ENCODE measurements at places on chromosomes 6 and 20.

DNA sequence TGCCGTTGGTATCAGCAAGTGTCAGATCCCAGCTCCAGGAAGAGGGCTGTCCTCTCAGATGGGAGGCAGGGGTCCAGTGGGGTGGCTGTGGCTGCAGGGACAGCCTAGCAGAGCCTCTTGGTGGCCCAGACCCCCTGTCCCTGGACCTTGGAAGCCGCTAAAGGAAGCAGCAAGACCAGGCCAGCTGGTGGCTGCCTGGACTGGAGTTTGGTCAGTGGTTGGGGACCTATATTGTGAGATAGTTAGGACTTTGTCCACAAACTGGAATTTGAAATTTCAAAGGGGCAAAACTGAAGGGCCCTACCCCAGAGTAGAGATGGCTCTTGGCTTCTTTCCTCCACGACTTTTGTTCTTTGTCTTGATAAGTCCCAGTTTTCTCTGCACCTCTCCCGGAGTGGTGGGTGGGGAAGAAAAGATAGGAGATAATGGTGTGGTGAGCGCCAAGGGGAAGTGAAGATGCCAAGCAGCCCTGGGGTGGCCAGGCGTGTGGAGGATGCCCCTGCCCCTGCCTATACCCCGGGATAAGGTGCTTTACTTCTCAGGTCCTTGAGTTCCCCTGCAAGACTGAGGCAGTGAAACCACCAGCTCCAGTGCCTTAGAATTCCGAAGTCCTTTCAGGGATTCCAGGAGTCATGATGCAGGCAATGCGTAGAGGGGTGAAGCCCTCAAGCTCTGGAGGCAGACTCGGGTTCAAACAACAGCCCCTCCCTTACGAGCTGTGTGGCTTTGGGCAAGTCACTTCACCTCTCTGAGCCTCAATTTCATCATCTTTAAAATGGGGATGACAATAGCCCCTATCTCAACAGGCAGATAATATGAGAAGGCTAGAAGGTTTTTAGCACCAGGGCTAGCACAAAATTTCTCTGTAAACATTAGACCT is 40.2 kb downstream of the HNF4A start:
- DNase-seq = no peak

- DNase-seq = no peak
Measured at GRCh38 chr6:34073540-34073939, 72.3 kb downstream of the GRM4 start.

- no peak for DNase-seq
Measured at GRCh38 chr6:89921691-89922090, 27.4 kb downstream of the GJA10 start.

DNA sequence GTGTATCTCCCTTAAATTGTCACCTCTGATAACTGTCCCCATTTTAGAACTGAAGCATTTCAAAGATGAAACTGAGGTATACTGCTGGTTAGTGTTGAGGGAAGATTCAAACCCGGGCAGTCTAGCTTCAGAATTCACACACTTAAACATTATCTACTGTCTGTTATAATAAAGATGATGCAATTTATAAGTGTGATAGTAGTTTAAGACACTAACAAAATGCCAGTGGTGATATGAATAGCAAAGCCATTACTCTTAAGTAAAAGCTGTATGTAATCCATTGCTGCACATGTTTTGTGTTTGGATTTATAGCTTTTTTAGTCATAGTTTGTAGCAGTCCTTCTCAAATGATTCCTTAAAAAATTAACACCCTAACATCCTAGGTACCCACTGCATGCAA is 19.8 kb downstream of the USP45 start:
- no peak for DNase-seq

DNA sequence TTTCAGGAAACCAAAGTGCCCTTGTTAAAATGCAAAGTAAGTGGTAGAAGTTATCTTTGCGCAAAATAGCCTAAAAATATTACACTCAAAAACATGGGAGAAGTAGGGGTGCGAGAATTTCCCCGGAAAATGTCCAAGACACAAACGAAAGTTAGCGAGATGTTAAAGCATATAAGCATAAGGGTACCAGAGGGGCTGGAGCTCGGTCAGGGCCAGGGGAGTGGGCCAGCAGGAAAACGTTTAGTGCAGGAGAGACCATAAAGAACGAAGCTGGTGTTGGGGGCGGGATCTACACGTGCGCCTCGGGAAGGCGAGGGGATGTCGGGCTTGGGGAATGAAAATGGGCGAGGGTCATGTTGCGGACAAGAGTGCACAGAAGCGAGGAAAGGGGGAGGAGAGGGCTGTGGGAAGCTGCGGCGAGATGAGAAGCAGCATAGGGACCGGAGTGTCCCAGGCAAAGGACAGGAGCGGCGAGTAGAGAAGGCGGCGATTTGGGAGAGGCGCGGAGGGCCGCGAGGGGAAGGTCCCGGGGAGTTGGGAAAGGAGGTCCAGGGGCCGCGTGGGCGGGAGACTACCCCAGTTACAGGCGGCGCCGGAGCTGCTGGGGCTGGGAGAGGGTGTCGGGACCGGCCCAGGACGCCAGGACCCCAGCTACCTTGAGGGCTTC is 600 bp downstream of the XPO5 start:
- peak; percentile 56 for DNase-seq

GRCh38 chr6:2866171-2866846 is 24.6 kb upstream of the SERPINB1 start:
- DNase-seq = no peak

- DNase-seq = no peak
Measured at GRCh38 chr6:121826156-121826810, 390.8 kb downstream of the GJA1 start.

GRCh38 chr6:157755746-157756411 is 67.2 kb upstream of the SNX9 start:
- DNase-seq = peak; percentile 63

DNA sequence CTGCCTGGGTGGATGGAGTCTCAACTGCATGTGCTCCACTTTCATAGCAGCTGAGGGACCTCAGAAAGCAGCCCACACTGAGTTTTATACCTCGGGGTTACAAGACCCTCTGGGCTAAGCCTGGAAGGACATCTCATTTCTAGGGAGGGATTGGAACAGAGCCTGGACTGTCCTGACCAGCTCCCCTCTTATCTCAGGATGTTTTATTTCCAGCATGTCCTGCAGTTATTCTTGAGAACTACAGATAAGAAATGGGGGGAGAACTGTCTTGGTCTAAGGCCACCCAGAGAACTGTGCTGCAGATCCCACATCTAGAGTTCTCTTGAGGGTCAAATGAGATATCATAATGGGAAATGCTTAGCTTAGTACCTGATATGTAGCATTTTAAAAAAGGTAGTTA is 97.3 kb upstream of the CHD6 start:
- DNase-seq = no peak

GRCh38 chr6:20712011-20712410 is 177.8 kb downstream of the CDKAL1 start:
- DNase-seq = no peak

DNA sequence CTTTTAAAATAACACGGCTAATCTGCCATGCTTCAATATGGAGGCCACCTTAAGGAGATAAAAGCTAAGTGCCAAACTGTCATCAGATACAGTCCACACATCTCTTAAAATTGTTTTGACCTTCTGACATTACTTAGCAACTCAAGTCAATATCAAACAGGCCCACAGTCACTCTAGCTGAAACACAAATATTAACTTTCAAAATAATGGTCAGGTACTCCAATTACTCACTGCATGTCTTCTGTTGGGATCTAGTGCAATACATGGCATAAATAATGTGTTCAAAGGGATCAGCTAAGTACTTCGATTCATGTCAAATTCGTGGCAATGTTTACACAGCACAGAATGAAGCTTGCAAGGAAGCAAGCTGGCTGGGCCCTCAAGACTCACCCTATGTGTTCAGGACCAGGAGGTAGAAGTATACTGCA is 133.9 kb upstream of the BEND6 start:
- DNase-seq = no peak

DNA sequence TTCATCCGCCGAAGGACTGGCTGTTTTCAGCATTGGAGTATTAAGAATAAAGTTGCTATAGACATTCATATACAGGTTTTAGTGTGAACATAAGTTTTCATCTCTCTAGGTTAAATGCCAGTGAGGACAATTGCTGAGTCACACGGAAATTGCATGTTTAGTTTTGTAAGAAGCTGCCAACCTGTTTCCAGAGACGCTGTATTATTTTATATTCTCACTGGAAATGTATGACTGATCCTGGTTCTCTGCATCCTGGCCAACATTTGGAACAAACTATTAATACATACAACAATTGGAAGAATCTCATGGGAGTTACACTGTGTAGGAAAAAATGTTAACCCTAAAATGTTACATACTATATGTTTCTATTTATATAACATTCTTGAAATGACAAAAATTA is 16.7 kb upstream of the TGM6 start:
- no peak for DNase-seq

GRCh38 chr20:19840111-19840710 is 82.2 kb downstream of the RIN2 start:
- DNase-seq = no peak

- no peak for DNase-seq
Measured at GRCh38 chr6:6840831-6841291, 252.3 kb downstream of the LY86 start.

DNA sequence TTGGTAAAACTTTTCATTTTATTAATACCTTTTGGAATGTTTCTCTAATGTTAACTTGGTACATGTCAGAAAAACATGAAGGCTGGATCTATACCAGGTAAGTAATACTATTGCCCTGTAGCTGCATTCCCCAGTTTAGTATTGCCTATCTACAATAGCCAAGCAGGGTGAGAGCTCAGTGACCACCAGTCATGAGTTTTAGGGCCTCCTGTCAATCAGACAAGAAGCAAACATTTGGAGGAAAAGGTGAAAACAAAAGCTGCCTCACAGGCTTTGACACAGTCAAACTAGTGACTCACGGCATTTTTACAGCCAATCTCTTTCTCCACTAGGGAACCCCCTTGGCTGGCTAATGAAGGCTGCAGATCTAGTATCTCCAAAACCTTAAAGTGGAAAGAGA is 9.5 kb upstream of the CDC5L start:
- DNase-seq = no peak

DNA sequence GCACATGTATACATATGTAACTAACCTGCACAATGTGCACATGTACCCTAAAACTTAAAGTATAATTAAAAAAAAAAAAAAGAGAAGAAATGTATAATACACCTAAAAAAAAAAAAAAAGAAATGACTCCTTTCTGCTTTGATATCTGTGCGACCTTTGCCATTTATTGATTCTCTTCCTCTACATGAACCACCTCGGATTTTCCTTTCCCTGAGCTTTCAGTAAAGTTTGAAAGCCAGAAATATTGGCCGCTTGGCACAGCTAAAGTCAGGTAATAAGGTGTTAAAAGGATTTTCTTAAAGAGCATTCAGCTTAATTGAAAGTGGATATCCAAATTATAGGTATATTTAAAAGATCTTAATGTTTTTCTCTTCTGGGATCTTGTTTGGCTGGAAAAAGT is 12.6 kb upstream of the ASCC3 start:
- no peak for DNase-seq

Data from stimulated activated CD4-positive, alpha-beta T cell treated with anti-CD3 and anti-CD28 coated beads, Interleukin-2, amount 100 ng/mL, for 24 hours (primary cell).